ENCODE measurements at places on chromosomes 16 and 17.

GRCh38 chr17:41133880-41134735, 6.2 kb downstream of the KRTAP4-6 start:
- DNase-seq, result no peak

DNA sequence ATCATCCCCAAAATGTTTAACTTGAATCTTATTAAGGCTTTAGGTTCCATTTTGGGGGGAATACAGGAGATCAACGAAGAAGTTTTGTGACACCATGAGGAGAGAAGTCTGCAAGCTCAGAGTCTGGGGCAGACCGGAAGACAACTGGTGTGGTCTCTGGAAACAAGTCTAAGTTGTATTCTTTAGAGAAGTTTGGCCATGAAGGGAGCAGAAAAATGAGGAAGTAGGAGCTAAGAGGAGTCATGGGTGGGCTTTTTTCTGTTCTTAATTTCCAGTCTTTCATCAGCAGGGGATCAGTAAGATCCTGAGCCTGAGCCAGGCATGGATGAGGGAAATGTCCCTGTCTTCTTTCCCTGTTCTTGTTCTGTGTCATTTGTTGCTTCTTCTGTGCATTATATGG, 35.8 kb upstream of the NF1 start:
- DNase-seq, result no peak

- DNase-seq, result no peak
Observed at GRCh38 chr17:7838090-7839075, 4.4 kb downstream of the KDM6B start.

- DNase-seq, result peak; percentile 78
Observed at GRCh38 chr17:59848778-59849177, 44.0 kb downstream of the TUBD1 start.

DNA sequence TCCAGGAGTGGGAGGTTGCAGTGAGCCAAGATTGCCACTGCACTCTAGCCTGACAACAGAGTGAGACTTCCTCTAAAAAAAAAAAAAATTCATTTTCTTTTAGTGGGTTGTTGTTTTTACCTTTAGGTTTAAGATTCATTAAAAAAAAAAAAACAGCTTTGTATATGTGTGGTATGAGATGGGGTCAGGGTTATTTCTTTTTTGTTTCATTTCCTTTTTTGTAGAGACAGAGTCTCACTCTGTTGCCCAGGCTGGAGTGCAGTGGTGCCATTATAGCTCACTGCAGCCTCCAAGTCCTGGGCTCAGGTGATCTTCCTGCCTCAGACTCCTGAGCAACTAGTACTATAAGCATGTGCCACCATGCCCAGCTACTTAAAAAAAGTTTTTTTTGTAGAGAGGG, 47.0 kb downstream of the BCAS3 start:
- no peak for DNase-seq

GRCh38 chr17:7215652-7216180, 3.9 kb downstream of the DLG4 start:
- DNase-seq, result no peak

DNA sequence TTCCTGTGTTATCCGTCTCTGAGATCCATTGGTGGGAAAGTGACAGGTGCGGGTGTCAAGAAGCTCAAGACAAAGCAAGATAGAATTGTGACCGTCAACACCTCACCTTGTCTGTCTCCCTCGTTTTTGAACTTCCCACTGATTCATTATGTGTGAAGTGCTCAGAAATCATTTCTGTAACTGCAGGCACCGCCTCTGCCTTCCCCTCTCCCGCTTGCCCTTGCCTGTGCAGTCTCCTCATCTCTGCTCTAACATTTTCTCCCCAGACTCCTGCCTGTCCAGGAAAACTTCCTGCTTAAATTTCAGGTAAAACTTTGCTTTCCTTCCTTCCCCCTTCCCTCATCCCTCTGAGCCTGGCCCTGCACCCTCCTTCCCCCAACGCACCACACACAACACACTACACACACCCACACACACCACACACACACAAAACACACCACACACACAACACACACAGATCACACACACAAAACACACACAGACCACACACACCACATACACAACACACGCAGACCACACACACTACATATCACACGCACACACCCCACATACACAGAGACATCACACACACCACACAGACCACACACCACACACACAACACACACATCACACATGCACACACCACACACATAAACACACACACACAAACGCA, 25.7 kb downstream of the CALB2 start:
- no peak for DNase-seq

DNA sequence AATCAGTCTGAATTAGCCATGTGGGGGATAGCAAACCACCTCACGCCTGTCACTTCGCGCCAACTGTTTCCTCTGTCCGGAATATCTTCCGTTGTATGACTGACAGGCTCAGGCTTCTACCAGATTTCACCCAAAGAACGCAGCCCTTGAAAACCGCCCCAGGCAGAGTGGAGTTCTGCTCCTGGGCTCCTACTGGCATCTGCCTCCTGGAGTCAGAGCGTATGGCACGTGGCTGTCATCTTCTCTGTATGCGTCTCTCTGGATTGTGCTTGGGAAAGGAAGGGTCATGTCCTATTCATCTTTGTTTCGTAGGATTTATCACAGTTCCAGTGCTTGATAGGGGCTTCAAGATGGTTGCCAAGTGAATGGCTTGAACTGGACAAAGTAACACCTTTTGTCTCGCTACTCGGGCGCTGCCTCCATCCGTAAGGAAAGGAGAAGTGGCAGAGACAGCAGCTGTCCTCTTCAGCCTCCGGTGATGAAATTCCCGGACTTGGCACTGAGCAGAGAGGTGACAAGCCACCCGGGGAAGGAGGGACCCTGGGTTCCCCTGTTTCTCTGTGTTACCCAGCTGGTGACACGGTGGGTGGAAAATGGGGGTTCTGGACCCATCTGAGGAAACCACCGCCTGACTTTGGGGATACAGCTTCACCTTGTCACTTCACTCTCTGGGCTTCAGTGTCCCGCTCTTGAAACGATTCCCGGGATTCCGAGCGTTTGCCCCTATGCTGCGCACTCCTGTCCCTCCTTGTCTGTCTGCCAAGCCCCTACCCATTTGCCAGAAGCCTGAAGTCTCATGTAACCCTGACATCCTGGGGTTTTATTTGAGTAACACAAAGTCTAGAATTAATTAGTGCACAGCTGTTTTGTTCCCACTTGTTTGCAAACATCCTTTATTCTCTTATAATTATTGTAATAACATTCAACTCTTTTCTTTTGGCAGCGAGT, 13.9 kb downstream of the KIAA0513 start:
- DNase-seq, result no peak

GRCh38 chr17:42518755-42519545, 17.1 kb upstream of the NAGLU start:
- DNase-seq, result no peak

DNA sequence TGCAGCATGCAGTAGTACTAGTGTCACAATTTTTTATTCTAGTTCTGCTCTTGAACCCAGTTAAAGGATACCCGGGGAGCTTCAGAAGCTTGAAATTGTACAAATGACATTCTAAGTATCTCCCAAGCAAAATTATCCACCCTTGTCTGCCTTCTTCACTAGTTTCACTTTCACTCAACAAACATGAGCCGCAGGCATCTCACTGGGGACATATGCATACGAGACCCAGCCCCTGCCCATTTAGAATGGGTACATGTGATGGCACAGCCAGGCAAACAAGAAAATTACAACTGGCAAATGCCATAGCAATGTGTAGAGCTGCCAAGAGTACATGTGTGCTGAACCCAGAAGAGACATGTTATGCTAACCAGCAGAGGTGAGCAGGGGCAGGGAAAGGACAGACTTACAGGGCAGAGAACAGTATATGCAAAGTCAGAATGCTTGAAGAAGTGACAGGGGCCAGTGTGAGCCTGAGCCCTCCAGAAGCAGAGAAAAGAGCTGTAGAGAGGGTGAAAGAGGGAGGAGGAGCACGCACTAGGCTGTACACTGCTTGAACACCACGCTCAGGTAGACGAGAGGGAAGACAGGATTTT, 8.3 kb downstream of the GINS2 start:
- no peak for DNase-seq

GRCh38 chr16:29878172-29878571, 15.1 kb upstream of the CDIPT start:
- DNase-seq, result no peak

DNA sequence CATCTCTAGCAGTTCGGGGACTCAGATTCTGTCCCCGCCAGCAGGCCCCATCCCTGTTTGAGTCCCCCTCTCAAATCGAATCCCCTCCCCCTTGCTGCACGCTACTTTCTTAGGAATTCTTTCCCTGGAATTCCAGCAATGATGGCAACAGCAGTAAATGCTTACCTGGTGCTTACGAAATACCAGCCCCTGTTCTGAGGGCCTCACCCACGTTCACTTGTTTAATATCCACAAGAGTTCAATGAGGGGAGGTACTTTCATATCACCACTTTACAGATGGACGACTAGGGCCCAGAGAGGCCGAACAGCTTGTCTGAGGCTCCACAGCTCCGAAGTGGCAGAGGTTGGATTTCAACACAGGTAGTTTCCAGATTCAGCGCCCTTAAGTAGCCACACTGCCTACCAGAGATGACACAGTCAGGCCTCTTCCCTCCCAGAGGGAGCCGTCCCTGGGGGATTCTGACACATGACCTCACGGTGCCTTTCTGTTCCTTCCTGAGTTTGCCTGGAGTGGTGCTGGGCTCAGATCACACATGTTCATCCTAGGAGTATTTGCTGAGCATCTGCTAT, 120.7 kb upstream of the GSE1 start:
- DNase-seq, result no peak

DNA sequence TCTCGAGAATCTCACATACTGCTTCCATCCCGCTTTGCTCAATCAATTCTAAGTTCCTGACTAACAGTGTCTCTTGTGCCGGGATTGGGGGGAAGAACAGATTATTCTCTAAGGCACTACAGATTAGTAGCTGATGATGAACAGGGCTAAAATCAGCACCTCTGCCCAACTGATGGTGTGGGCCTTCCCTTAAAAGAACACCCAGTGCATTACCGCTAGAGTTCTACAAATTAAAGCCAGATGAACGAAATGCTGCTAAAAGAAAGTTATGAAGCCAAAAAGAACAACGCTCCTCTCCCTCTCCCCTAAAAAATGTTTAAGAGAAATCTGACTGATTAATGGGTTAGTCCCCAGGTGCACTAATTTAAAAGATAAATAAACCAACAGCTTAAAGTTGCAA, 4.4 kb downstream of the CDC27 start:
- no peak for DNase-seq

DNA sequence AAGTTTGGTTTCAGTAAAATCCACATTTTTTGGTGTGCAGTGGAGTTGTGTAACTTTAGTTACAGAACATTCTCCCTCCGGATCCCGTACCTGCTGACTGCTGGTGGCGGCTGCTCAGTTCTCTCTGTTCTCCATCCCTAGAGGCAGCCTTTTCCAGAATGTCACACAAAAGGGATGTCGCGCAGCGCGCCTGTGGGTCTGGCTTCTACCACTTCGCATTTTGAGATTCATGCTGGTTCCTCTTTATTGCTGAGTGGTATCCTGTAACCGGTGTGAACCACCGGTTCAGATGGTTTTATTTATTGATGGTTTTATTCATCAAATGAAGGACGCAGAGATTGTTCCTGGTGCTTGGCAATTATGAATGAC, 981 bp upstream of the CEP131 start:
- no peak for DNase-seq

DNA sequence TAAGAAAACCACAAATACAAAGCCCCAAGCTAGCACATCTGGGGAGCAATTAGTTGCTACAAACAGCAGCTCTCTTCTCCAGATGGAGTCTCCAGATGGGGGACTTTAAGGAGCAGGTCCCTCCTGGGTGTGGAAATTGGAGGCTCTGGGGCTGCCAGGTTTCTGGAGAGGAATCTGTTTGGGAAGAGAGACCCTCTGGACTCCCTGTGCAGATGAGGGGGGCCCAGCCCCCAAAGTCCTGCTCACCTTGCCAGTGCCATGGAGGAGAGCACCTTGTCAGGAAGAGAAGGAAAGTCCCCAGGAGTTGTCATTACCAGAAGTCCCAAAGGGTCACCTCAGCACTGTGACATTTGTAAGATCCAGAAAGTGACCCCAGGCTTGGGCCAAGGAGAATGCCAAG, 14.8 kb downstream of the TEKT5 start:
- DNase-seq, result no peak

DNA sequence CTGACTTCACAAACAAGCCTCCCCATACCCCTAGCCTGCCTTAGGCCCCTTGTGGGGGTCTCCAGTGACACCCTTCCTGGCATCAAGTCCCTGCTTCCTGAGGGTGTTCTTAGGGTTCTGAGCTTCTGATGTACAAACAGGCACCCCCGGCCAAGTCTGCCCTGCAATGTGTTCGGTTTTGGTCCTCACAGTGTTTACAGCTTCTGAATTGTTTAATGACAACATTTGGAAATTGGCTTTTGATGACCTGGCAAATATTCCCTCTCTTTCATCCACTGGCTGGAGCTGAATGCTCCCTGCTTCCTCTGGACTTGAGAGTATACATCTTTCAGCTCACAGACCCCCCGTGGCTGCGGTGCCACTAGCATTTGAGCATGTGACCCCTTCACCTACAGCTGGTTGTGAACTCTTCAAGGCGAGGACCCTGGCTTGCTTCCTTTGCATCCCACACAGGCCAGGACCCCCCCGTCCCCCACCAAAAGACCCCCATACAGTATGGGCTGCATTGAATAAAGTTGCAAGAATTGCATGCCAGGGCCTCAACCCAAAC, 180.8 kb downstream of the KATNIP start:
- no peak for DNase-seq

- DNase-seq, result no peak
Observed at GRCh38 chr17:48997827-48998586, 822 bp downstream of the IGF2BP1 start.

DNA sequence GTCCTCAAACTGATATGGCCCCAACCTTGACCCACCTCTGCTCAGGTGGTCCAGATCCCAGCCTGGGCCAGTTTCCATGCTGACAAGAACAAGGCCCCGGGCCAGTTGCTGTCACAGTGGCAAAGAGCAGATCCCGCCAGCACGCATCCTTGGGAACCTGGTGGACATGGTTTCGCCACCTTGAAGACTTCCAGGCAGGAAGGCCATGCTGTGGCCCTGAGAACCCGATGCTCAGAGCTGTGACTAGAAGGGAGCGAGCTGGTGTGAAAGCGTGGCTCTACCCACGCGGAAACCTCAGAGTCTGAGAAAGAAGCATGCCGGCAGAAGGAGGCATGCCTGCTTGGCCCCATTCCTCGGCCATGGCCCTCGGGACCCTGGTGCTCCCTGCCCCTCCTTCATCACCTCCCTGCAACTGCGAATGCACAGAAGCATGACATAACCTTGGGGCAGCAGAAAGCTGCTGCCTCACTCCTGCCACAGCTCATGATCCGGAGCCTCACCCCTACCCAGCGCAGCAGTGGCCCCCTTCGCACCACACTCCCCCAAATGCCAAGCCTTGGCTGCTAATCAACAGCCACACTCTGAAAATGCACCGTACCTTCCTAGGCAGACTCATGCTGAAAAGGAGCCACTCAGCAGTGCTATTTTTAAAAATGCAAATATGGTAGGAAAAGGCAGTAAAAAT, 33.2 kb downstream of the UBE2O start:
- no peak for DNase-seq

Measured in stimulated activated CD4-positive, alpha-beta T cell treated with anti-CD3 and anti-CD28 coated beads, Interleukin-1b, Interleukin-23, amount 100 ng/mL, for 48 hours (primary cell).